Progenitor cell of endocrine pancreas (in vitro differentiated cells): ENCODE measurements at places on chromosomes 3 and 15.

DNA sequence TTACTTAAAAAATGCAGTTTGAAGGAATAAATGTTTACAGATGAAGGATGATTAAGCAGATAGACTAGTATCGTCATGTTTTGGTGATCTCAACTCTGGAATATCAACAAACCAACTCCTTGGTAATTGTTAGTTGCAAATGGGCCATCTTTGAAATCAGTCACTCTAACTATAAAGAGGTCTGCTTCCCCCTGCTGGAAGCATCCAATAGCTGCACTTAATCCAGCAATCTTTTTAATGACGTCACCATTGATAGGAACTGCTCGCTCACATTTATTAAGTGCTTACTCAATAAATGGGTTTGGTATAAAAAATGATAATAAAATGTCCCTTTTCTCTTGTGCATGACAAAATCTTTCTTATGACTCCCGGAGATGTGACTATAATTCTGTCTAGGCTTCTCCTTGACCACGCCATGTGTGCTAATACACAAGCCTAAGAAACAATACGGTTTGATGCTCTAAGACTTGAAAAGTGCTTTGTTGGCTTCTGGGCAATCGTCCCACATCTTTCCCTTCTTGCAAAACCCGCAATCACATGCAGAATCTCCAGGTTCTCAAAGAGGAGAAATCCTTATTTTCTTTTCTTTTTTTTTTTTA lies 227.6 kb upstream of the POU1F1 start:
- H3K4me1 ChIP-seq = peaks cover 1% of the 10 kb centered on the region
- no peaks in the 10 kb centered on the region for H3K27me3 ChIP-seq
- no peak overlapping the region for H3K27ac ChIP-seq
- no peaks in the 10 kb centered on the region for H3K36me3 ChIP-seq
- DNase-seq = no peak

- DNase-seq = no peak
- no peak overlapping the region for H3K4me3 ChIP-seq
- H3K27me3 ChIP-seq = peaks cover 3% of the 10 kb centered on the region
Observed at GRCh38 chr3:156172536-156172935, 52.2 kb downstream of the KCNAB1 start.

DNA sequence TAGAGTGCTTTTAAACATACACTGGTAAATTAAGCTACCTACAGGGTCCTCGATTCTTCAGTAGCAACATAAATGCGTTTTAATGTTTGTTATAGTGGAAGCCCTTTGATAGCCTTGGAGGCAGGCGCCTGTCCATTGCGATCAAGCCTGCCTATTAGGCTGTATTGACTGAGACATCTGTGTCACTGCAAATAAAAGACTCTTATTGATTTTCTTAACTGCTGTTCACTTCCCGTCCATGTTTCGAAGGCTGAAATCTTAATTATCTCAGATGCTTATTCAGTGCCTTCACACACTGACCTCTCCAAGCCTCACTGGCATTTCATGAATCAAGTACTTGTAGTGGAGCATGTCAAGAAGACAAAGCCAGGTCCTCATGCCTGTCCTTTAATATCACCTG lies 51.1 kb downstream of the MAP2K5 start:
- H3K36me3 ChIP-seq = peaks cover 10% of the 10 kb centered on the region
- H3K27ac ChIP-seq = peak overlapping the region; percentile 46
- no peak for DNase-seq

DNA sequence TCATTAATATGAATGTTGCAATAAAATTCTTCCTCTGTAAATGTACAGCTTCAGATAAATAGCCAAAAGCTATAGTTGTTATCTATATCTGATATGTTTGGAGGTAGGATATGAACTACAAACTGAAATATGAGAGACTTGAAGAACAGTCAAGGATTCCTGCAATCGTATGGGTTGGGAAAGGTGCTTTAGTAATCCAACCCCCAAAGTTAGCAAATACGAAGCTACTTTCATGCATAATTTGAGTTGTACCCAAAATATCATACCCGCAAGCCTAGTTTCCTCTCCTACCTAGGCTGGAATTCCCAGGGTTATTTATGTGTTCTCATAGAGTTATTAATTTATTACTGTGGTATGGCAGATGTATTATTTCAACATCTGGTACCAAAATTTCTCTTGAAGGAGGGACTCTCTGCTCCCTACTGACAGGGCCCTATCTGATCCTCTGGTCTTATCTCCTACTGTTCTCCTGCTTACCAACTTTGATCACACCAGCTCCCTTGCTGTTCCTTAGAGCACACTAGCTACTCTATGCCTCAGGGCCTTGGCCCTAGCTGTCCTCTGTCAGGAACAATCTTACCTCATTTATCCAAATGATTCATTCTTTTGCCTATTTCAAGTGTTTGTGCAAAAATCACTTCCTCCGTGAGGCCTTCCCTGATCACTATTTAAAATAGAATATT lies 140.4 kb upstream of the CCDC54 start:
- no peaks in the 10 kb centered on the region for H3K36me3 ChIP-seq
- no peak for DNase-seq
- no peak overlapping the region for H3K4me3 ChIP-seq
- H3K27ac ChIP-seq = no peak overlapping the region

- H3K27me3 ChIP-seq = no peaks in the 10 kb centered on the region
- no peak for DNase-seq
- H3K27ac ChIP-seq = no peak overlapping the region
- no peak overlapping the region for H3K4me3 ChIP-seq
Observed at GRCh38 chr3:177693616-177694264, 496.5 kb upstream of the TBL1XR1 start.

GRCh38 chr3:195705081-195705991 lies 15.4 kb upstream of the MUC20 start:
- peaks cover 5% of the 10 kb centered on the region for H3K27me3 ChIP-seq
- H3K27ac ChIP-seq = peak overlapping the region; percentile 14
- no peak overlapping the region for H3K4me3 ChIP-seq
- DNase-seq = no peak

GRCh38 chr3:116007000-116007399 lies 383.7 kb downstream of the GAP43 start:
- H3K4me3 ChIP-seq = no peak overlapping the region
- peaks cover 1% of the 10 kb centered on the region for H3K36me3 ChIP-seq
- H3K27me3 ChIP-seq = no peaks in the 10 kb centered on the region
- no peak for DNase-seq
- H3K27ac ChIP-seq = no peak overlapping the region

GRCh38 chr3:57755368-57755675 lies 787 bp upstream of the SLMAP start:
- H3K36me3 ChIP-seq = peaks cover 4% of the 10 kb centered on the region
- peak overlapping the region; percentile 94 for H3K4me3 ChIP-seq
- no peaks in the 10 kb centered on the region for H3K27me3 ChIP-seq
- peaks cover 23% of the 10 kb centered on the region for H3K4me1 ChIP-seq

DNA sequence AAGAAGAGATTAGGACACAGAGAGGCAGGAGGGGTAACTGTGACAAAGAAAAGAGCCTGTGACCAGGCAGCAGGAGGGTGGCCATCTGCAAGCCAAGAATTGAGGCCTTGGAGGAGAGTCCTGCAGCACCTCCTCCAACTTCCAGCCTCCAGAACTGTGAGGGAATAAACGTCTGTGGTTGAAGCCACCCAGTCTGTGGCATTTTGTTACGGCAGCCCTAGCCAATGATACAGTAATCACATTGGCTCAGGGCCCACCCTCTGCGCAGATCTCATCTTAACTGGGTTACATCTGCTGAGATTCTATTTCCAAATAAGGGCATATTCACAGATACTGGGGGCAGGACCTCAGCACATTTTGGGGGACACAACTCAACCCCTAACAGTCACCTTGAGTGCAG lies 11.3 kb downstream of the SELENOS start:
- peaks cover 3% of the 10 kb centered on the region for H3K27me3 ChIP-seq
- H3K36me3 ChIP-seq = peaks cover 5% of the 10 kb centered on the region
- DNase-seq = no peak
- H3K27ac ChIP-seq = no peak overlapping the region

DNA sequence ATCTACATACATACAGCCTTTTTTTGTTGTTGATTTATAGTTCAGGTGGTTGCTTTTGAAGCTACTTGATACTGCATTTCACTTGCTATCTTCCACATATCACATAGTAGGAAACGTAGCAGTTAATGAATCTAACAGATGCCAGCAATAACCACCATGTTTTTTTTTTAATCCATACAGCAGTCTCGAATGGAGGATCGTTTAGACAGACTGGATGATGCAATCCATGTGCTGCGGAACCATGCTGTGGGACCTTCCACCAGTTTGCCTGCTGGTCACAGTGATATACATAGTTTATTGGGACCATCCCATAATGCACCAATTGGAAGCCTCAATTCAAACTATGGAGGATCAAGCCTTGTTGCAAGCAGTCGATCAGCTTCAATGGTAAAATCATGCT lies 123.2 kb upstream of the CGNL1 start:
- no peak overlapping the region for H3K27ac ChIP-seq
- no peaks in the 10 kb centered on the region for H3K4me1 ChIP-seq
- H3K4me3 ChIP-seq = no peak overlapping the region
- H3K36me3 ChIP-seq = peaks cover 24% of the 10 kb centered on the region
- no peak for DNase-seq

DNA sequence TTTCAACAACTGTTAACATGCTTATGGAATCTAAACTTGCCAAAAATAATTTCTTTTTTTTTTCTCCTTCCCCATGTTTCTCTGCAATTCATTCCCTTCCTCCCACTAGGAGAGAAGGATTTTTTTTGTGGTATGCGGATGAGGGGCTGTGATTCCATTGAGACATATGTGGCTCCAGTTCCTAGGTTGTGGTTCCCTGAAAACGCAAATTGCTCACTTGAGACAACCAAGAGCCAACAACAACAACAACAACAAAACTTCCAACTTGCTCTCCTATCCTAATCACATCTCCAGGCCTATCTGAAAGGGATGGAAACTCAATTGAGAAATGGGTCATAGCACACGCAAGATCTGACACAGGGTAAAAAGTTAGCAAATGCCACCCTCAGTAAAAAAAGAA lies 406.5 kb upstream of the TGFBR2 start:
- H3K27me3 ChIP-seq = peaks cover 26% of the 10 kb centered on the region
- DNase-seq = no peak
- no peaks in the 10 kb centered on the region for H3K36me3 ChIP-seq
- H3K27ac ChIP-seq = no peak overlapping the region
- peaks cover 5% of the 10 kb centered on the region for H3K4me1 ChIP-seq
- no peak overlapping the region for H3K4me3 ChIP-seq

DNA sequence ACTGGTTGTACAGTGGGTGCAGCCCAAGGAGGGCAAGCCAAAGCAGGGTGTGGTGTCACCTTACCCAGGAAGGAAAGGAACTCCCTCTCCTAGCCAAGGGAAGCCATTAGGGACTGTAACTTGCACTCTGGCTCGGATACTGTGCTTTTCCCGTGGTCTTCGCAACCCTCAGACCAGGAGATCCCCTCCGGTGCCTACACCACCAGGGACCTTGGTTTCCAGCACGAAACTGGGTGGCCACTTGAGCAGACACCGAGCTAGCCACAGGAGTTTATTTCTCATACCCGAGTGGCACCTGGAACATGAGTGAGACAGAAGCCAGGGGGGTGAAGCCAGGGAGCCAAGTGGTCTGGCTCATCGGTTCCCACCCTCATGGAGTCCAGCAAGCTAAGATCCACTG lies 90.7 kb downstream of the ZBBX start:
- no peaks in the 10 kb centered on the region for H3K36me3 ChIP-seq
- DNase-seq = no peak
- no peaks in the 10 kb centered on the region for H3K4me1 ChIP-seq
- H3K27ac ChIP-seq = no peak overlapping the region

DNA sequence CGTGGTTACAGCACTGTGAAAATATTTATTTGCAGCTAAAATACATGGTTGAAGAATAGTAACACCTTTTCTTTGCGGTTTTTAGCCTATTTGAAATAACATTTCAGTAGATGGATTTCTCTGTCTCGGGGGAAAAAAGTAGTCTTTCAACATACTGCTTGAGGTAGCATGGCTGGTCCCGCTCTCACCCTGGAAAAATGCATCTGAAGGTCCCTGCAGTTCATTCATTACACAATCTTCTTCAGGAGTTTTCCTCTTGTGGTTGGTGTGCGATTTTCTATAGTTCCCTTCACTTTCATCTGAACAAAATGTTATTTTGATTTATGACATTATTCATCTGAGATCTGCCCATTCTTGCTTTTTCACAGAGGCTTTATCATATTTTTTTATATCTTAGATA lies 75.9 kb downstream of the STRIT1 start:
- H3K36me3 ChIP-seq = peaks cover 4% of the 10 kb centered on the region
- no peak for DNase-seq
- no peaks in the 10 kb centered on the region for H3K4me1 ChIP-seq
- H3K4me3 ChIP-seq = no peak overlapping the region
- H3K27ac ChIP-seq = no peak overlapping the region

DNA sequence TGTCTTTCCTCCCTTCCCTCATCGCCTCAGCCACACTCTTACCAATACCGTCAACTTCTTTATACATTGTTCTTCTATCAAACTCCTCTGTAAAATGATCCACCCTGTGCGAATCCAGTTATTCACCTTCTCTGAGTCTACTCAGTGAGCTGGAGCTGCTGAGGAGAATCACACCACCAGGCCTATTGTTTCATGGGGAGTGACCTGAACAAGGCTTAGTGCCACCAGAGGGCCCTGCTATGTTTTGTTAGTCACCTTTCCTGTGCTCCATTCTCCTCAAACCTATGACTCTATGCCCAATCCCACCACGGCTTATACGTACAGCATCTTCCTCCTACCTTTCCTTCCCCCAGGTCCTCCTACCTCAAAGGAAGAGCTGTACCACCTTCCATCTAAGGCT lies 50.4 kb upstream of the MED12L start:
- no peak overlapping the region for H3K27ac ChIP-seq
- H3K4me1 ChIP-seq = no peaks in the 10 kb centered on the region
- no peak for DNase-seq
- no peak overlapping the region for H3K4me3 ChIP-seq
- no peaks in the 10 kb centered on the region for H3K36me3 ChIP-seq
- no peaks in the 10 kb centered on the region for H3K27me3 ChIP-seq

DNA sequence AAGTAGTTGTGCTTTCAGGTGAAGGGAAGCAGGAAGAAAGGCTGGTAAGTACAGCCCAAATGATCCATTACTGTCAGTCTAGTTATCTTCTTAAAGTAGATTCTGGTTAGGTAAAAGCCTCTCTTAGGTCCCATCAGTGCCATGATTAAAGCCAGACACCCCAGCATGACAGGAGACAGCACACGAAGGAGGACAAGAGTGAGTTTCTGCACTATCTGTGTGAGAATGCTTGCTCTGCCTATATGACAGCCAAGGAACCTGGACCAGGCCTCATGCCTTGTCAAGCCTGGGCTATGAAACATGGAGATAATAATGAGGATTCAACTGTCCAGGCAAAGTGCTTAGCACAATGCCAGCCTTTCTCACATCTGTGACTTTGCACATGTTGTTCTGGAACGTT lies 13.5 kb upstream of the FILIP1L start:
- no peaks in the 10 kb centered on the region for H3K27me3 ChIP-seq
- peaks cover 1% of the 10 kb centered on the region for H3K4me1 ChIP-seq
- no peaks in the 10 kb centered on the region for H3K36me3 ChIP-seq
- H3K27ac ChIP-seq = no peak overlapping the region
